HS-5 (cell line): ENCODE measurements at places on chromosomes 6 and 20.
A peak's percentile ranks its signal among the peaks of the same experiment; 100 is the strongest.

DNA sequence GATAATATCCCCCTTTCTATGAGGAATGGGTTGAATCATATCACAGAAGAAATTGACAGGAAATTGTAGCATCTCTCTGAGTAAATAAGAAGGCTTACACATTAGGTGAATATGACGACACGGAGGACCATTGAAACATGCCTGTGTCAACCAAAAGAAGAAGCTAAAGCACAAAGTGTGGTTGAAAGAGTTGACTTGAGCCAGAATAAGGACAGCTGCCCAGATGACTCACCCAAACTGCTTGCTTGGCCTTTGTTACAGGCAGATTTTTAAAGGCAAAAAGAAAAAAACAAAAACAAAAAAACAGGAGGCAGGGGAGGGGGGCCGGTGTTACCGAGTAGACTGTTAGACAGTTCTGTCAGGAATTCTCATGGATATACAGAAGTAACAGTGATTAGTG is 129.8 kb upstream of the EDN1 start:
- no peak for DNase-seq

GRCh38 chr20:34595377-34596184 is 37.1 kb downstream of the MAP1LC3A start:
- DNase-seq: no peak

- DNase-seq: no peak
These were observed 102.0 kb downstream of the MRPL14 start for GRCh38 chr6:44025226-44025625.

- no peak for DNase-seq
These were observed 914 bp downstream of the SNAP91 start for GRCh38 chr6:83707829-83708545.

DNA sequence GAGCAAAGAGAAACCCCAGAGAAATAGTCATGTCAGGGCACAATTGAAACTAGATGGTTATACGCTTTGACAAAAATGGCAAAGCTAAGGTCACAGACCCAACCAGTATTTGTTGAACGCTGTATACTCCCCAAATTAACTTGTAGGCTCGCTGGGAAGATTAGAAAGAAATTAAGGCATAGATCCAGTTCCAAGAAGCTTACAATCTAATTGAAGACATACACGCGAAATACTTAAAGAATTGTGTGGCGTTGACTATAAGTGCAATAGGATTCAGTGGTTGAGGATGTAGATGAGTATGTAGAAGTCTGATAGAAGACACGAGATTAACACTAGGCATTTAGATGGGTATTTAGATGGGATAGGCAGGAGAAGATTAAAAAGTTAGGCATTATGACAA is 525 bp downstream of the FAM229B start:
- DNase-seq: no peak

- DNase-seq: no peak
These were observed 13.7 kb downstream of the SRSF3 start for GRCh38 chr6:36607683-36608386.

DNA sequence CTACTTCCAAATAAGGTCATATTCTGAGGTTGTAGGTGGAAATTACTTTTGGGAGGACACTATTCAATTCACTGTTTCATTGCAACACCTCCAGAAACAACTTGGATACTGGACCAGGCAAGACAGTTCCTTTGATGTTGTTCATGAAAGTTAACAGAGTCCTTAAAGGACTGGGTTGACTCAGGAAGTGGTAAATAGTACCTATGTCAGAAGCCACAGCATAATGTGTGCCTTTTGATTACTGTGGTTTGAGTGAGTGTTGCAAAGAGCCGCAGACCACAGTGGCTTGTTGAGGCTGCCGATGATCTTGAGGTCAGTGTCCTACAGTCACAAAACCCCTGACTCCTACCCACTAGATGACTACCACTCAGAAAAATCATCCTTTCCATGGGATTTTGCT is 10.9 kb downstream of the IL20RA start:
- no peak for DNase-seq

DNA sequence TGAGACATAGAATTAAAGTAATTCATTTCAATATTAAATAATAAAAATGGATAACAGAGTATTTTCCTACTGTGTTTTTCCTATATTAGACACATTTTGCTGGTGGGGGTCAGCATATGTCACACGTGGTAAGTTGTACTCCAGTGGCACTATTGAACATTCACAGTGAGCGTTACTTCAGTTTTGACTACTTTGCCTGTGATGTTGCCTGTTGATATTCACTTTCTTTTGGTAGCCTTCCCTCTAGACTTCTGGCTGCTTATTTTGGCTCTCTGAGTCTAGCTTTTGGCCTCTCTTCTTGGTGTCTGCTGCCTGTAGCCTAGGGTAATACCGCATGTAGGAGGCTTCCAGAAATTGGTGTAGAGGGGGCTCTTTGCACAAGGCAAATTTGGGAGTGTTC is 64.4 kb upstream of the TFB1M start:
- no peak for DNase-seq

GRCh38 chr6:80186082-80186481 is 79.6 kb downstream of the BCKDHB start:
- DNase-seq: no peak

- DNase-seq: no peak
These were observed 249.3 kb downstream of the PREX1 start for GRCh38 chr20:48578397-48579098.

DNA sequence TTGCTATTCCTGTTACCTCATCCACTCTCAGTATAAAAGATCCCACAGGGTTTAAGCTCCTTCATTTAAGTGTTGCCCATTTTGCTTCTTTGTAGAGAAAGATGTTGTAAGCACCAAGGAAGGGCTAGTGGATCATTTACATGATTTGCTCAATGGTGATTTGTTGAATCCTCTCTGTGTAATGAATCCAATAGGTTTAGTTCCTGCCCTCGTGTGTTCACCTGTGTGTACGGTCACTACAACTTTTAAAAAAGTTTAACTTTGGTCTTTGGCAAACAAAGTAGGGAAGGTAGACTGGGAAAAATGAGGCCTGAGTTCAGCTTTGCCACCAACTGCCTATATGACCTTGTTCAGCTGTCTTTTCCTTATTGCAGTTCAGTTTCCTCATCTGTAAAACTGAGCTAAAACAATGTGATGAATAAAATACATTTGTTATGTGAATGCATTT is 51.5 kb downstream of the DHX35 start:
- no peak for DNase-seq

- no peak for DNase-seq
These were observed 101.2 kb downstream of the SMPDL3A start for GRCh38 chr6:122890250-122890649.

- DNase-seq: no peak
These were observed 15.8 kb upstream of the GPR63 start for GRCh38 chr6:96853083-96853482.

- DNase-seq: no peak
These were observed 33.5 kb upstream of the BMP6 start for GRCh38 chr6:7692453-7692784.

GRCh38 chr20:62938105-62938888 is at the start of gene GID8:
Gene GID8, plus strand, starts transcription at chr20:62938147. Its CDS starts 3,356 bp downstream, at chr20:62941503.
- DNase-seq: no peak

- no peak for DNase-seq
These were observed 14.5 kb downstream of the NOL7 start for GRCh38 chr6:13629459-13630116.

GRCh38 chr6:169646906-169647567 is 54.8 kb downstream of the WDR27 start:
- no peak for DNase-seq

DNA sequence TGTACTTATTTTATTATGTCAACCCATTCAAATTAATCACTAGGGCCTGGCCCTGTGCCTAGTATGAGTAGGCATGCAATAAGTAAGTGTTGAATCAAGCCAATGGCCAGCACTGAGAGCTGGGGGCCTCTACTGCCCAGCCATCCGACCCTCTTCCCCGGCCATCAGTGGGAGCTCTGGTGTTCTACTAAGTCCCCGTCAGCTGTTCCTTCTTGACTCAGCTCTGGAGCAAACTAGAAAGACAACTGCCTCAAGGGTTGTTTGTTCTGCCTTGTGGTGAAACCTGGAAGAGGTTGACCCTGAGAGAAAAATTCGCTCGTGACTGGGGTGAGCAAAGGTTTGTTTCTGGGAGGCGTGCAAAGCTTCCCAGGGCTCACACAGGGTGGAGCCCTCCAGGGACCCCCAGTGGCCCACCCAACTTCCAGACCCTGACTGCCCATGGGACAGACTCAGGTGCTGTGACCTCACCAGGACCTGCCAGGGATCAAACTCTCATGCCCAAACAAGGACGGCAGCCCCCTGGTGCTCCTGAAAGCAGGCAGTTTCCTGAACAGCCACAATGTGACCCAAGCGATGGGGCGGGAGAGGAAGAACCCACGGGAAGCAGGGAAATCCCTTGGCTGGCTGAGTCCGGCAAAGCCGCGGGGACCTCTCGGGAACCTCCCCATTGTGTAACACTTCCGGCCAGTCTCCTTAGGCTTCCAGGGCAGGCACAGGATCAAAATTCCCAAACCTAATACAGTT is 50.4 kb downstream of the BANF2 start:
- DNase-seq: no peak

DNA sequence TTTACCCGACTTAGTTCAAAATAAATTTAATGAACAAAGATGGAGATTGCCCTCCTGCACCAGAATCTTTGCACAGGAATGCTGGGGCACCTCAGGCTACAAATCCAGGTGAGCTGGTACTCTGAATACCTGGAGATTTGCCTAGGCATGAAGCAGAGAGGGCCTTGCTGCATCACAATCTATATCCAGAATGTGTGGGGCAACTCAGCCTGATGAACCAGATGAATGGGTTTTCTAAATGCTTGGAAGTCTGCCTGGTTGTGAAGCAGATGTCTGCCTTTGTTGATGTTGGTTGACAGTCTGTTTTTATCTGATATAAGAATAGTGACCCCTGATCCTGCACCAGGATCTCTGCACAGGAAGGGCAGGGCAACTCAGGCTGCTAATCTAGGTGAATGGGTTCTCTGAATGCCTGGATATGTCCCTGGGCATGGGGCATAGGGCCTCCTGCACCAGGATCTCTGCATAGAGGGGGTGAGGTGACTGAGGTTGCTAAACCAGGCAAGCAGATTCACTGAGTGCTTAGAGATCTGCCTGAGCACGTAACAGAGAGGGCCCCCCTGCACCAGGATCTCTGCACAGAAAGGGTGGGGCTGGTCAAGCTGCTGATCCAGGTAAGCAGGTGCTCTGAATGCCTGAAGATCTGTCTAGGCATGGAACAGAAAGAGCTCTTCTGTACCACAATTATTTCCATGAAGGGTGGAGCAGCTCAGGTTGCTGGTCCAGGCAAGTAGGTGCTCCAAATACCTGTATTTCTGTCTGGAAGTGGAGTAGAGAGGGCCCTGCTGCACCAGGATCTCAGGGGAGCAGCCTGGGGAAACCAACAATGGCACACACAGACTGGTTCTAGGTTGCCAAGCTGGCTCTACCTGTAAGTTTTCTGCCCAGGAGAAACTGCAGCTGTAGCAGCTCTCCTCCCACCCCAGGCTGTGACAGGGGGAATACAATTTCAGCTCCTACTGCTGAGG is 437.5 kb downstream of the MMUT start:
- no peak for DNase-seq

DNA sequence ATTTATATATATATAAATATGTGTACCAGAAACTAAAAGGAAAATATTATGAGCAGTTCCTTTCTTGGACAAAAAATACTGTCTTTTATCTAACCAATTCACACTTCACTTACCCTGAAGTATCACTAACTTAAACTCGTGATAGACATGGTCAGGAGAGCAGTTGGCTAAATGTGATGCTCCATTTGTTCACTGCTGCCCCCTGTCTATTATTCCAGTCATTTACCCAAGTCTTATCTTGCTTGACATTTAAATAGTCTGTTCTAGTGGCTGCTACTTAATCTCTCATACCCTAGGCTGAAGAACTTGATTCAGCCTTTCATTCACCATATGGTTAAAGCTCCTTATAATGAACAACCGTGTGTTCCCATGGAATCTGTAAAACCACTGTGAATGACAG is 789.6 kb upstream of the EYS start:
- DNase-seq: no peak

DNA sequence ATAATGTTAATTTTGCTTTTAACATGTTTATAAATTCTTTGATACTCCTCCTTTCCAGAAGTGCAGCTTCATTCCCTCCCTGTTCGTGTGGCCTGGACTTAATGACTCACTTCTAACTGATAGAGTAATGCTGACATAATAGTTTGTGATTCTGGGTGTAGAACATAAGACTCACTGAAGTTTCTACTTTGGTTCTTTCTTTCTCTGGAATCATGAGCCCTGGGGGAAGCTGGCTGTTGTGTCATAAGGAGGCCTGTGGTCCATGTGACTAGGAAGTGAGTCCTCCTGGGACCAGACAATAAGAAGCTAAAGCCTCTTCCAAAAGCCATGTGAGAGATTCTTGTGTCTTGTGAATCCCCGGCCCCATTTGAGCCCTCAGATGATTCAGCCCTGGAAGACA is 30.5 kb upstream of the HLA-G start:
- DNase-seq: peak; percentile 19

DNA sequence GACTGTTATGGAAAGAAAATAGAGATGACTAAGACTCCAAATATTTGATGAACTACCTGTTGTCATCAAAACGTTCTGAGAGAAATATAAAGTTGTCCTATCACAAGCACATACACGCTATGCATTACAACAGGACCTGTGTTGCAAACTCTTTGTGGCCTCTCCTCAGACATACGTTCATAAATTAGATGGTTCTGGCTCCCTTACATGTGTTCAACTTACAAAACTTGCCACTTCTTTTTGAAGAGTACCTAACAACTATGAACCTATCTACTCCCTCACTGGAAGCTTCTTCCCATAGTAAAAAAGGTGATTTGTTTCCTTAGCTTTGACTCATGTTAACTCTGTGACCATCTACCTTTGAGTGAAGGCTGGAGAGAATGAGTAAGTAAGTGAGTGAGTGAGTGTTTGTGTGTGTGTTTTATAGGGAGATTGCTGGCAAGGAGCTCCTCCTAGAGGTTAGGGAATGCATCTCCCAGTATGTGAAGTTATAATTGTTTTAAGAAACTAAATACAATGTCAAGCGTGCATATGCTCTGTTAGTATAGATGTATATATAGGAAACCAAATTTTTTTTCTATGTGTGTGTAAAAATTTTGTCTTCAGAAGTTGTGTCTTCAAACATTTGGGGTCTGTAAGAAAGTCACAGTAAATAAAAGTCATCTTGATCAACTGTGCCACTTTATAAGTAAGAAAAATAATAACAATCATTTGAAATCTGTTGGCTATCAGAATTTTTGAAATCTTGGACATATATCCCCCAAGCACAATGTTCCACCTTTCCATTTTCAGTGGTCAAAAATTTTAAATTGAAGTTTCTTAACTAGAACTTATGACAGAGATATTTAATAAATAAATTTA is 1211.1 kb upstream of the GJE1 start:
- DNase-seq: peak; percentile 67

DNA sequence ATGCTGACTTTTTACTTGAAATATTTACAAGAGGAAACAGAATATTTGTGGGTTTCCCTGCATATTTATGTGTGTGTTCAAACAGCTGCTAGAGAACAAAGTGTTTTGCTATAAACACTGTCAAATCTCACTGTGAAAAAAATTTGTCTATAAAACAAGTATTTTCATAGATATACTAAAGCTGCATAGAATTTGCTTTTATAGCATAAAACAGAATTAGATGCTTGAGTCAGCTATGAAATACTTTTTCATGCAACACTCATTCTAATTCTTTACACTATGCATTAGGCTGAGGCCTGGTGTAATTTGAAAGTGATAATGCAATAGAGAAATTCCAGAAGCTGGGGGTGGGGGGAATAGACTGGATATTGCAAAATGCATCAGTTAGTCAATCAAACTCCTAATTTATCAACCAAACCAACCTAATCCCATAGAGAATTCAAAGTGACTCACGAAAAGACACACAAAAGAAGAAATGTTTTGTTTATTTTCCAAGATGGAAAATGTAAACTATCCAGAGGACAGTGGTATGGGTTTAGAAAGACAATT is 148.2 kb downstream of the LAMA2 start:
- peak; percentile 33 for DNase-seq

- no peak for DNase-seq
These were observed 309.0 kb upstream of the CHD6 start for GRCh38 chr20:41927189-41927588.
